ENCODE measurements at places on chromosomes 6 and 20. TPM values are rescaled to one million over a fixed set of nuclear protein-coding genes. Genes with fewer than 3 reads are reported as not detected.

GRCh38 chr20:63739130-63740069 is at the start of gene SLC2A4RG:
TSS of gene SLC2A4RG (plus strand) at chr20:63739776. CDS start at chr20:63739913, 137 bp downstream.
- peak; percentile 85 for DNase-seq

GRCh38 chr6:72850040-72850439 is 228.2 kb downstream of the KCNQ5 start:
- no peak for DNase-seq

DNA sequence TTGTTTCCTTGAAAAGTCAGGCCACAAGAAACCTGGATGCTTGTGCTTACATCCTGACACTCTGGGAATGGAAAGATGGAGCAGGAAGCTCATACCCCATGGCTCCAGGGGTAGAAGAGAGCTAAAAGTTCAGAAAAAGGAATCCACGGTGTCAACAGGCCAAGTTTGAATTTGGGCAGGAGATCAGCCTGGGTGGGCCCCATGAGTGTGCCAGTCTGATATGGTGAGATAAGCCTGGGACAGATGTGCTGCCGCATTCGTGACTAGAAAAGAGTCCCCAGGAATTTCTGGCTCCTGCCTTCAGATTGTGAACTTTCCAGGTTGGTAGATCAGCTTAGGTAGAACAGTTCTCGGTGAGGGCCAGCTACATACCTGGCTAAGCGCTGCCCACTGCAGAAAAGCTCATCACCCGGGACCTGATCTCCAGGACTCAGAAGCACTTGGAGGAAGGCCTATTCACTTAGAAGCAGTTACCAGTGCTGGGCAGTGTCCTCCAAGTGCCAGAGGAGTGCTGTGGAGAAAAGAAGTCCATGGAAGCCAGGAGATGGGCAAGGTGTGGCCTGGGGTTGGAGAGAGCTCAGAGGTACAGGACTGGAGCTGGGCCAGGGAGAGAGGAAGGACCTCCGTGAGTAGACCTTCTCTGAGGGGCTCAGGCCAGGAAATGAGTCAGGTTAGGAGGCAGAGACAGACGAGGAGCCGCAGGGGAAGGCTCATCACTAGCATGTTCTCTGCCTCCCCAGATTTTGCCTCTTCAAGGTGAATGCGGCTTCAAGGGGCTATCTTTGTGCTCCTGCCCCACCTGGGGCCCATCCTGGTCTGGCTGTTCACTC is at the start of gene TSPO2:
TSPO2 (plus strand) TSS at position 242 of the 830 bp plus-strand sequence; CDS start at position 761, 519 bp downstream.
- no peak for DNase-seq

GRCh38 chr20:59780494-59781185 is 152.8 kb downstream of the SYCP2 start:
- DNase-seq = no peak

DNA sequence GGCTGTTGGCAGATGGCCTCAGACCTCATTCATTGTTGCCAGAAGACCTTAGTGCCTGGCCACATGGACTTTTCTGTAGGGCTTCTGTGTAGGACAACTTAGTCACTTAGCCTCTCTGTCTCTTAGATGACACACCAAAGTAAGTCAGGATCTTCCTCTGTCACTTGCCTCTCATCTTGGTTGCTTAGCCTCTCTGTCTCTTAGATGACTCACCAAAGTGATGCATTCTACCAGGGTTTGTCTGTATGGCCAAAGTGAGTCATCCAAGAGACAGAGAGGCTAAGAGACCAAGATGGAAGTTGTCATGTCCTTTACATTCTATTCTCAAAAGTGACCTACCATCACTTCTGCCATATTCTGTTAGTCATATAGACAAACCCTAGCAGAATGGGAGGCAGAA is 255.9 kb upstream of the DEFB112 start:
- DNase-seq = no peak

DNA sequence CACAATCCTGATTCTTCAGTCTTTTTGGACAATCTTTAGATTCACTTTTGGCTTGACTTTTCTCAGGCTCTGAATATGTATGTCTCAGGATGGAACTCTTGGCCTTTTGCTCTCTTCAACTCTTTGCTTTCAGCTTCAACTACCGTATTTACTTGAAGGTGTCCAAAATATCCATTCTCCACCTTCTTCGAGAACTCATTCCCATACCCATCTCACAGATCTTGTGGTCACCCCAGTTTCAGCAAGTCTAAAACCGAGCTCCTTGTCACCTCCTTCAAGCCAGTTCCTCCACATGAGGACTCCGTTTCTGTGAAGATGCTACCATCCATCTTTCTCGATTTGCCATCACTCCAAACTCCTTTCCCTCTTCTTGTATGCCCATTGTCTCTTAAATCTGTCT is 2.0 kb upstream of the MMP24 start:
- DNase-seq = no peak

GRCh38 chr6:90537723-90538258 is 49.1 kb downstream of the MAP3K7 start:
- DNase-seq = no peak

DNA sequence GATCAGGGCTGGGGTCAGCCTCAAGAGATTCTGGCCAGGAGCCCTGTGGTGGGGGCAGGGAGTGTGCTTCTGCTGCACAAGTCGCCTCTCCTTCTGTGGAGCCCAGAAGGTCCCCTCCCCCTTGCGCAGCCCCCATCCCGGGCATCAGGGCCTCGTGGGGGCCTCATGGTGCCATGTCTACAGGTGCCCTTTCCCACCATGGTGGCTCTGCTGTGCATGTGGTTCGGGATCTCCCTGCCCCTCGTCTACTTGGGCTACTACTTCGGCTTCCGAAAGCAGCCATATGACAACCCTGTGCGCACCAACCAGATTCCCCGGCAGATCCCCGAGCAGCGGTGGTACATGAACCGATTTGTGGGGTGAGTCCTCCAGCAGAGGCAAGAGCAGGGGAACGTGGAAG is 48.1 kb downstream of the TM9SF4 start:
- DNase-seq = no peak

DNA sequence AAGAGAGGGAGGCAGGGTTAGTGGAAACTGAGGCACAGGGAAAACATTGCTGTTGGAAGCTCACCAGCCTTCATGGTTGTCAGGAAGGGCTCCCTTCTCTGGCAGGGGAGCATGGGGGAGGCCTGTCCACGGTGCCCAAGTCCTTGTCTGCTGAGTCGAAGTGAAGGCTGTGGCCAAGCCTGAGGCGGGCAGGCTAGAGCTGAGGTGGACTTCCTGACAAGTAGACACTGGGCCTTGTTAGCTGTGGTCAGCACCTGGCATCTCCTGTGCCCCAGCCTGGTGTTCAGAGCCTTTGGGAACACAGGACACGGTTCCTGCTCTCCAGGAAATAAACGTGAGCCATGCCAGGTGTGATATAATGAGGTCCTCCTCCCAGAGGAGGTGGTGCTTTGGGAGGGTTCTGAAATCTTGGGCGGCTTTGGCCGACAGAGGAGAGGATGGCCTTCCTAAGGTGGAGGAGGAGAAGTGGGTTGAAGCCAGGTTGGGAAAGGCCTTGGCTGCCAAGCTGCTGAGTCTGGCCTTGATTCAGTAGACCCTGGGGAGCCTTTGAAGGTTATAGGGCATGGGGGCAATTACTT is 138.4 kb upstream of the RNF24 start:
- DNase-seq = peak; percentile 19

DNA sequence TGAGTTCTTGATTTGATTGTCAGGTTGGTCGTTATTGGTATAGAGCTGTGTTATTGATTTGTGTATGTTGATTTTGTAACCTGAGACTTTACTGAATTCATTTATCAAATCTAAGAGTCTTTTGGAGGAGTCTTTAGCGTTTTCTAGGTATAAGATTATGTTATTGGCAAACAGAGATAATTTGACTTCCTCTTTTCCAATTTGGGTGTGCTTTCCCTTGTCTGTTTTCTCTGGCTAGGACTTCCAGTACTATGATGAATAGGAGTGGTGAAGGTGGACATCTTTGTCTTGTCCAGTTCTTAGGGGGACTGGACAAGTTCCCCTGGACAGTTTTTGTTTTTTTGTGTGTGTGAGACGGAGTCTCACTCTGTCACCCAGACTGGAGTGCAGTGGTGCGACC is 17.4 kb downstream of the HLA-DOA start:
- no peak for DNase-seq

GRCh38 chr6:157157258-157157657 is 166.1 kb downstream of the TMEM242 start:
- no peak for DNase-seq

DNA sequence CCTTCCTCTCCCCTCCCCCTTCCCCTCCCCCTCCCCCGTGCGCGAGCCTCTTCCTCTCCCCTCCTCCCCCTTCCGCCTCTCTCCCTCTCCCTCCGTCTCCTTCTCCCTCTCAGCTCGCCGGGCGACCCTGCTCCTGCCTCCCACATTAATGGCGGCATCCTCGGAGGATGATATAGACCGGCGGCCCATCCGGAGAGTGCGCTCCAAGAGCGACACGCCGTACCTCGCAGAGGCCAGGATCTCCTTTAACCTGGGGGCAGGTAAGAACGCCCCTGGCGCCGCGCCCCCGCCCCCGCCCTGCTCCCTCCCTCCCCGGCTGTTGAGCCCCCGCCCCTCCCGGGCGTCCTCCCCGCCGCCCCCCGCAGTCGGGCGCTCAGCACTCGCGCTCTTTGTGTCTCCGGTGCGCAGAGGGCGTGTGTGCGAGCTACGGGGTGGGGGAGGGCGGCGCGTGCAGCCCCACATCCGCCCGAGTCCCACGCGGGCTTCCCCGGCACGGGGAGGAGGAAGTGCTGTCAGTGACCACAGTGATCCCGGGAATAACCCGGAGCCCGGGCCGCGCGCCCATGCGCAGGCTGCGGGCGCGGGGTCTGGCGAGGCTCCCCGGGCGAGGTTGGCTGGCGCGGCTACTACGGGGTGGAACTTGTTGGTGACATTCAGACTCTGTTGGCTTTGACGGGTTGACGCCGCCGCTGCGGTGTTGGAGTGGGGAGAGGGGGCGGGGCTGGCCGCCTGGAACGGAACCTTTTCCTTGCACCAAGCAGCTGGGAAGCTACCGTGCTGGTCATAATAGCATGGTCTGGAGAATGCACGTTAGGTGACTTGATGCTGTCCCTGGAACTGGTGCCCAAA is 33.2 kb downstream of the PHACTR1 start:
- DNase-seq = no peak

DNA sequence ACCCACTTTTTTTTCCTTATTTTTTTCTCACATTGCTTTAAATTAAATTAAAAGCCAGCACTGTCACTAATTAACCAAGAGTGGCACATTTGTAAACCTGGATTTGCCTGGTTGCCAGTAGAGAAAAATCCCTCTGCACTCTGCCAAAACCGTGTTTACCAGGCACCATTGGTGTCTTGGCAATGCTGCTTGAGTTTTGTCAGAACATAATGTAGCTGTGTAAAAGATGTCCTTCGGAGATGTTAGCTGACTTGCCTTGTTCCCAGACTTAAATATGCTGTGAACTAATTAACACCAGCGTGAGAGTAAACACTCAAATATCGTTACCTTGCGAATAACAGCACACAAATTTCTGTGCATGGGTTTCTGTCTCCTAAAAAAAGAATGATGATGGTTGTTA is 694.9 kb upstream of the ID4 start:
- no peak for DNase-seq

DNA sequence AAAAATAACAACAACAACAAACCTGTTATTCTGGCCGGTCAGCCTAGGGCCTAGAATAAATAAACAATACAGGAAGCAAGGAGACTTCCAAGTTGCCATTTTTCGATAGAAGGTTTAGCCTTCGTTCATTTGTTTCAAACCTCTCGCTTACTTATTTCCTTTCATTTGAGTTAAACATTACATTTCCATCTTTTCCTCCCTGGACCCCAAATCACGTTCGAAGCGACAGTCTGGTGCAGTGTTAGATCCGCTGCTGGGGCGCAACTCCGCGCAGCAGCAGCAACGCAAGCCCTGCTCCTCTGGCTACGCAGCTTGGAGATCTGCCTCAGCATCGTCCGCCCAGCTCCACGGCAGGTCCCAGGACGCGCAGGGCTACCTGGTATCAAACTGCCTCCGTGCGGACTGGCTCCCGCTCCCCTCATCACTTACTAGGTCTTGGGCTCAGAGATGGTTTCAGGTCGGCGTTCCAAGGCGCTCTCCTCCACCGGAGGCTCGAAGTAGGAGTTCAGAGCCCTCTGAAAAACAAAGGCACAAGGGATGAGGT is 530 bp downstream of the TDP2 start:
- peak; percentile 63 for DNase-seq

GRCh38 chr6:143111443-143111842 is 50.8 kb downstream of the AIG1 start:
- DNase-seq = no peak

DNA sequence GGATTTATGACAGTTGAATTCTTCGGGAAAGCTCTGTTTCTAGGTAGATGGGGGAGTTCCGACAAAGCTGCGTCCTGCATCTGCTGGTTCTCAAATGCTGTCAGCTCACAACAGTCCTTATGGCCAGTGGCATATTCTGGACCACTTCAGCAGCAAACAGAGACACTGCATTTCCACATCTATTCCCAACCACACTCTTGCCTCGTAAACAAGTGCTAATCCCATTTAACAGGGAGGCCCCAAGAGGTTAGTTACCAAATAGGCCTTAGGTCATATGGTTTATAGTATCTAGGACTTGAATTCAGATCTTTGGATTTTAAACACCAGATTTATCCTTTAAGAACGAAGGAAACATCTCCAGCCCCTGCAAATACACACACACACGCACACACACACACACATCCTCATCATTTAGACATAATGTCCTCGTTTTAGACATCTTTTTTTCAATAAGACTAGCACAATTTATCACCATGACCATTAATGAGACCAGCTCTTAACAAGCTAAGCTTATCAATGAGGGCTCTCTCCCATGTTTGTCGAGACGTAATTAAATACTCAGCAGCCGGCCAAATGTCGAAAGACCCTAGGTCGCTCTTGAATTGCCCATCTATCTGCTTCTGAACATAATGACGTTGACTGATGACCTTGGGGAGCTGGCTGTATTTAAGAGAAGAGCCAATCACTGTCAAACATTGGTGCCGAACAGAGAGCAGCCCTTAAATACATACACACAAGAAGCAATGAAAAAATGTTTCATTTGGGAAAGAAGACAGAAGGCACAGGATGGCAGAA is 84.5 kb downstream of the PSMG4 start:
- no peak for DNase-seq

The PSORS1C1 gene
- 10.5 TPM for total RNA-seq

The CLPSL2 gene
- not detected for total RNA-seq

The DBNDD2 gene
- total RNA-seq = 82.2 TPM

The HEY2 gene
- 2.8 TPM for total RNA-seq

The TRIM15 gene
- total RNA-seq = not detected

The PPP1R14C gene
- 15.4 TPM for total RNA-seq

The FAM83C gene
- total RNA-seq = not detected

The MYH7B gene
- 0.56 TPM for total RNA-seq

The HLA-DPA1 gene
- 600 TPM for total RNA-seq

The IL17F gene
- not detected for total RNA-seq

The OLIG3 gene
- total RNA-seq = not detected

The STX11 gene
- total RNA-seq = 54.1 TPM

The RALGAPA2 gene
- total RNA-seq = 73.8 TPM
